Renal cortex interstitium (tissue), 15 donors: ENCODE measurements at places on chromosomes 12 and 14.

DNA sequence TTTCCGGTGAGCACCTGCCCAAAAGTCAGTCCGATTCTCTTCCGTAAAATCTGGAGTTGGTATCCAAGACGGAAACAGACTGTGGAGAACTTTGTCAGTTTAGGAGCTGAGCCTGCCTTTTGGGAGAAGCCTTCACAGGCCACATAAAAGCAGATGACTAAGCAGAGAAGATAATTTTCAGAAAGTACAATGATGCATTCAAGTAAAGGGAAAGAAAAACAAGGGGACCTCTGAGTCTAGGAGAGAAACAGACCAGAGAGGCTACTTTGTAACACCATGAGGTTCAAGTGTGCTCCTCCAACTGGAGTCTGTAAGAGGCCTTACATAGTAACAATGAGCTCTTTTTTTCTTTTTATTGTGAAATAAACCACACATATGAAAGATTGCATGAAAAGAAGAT, 21.1 kb downstream of the TMED8 start:
- DNase-seq = no peak

DNA sequence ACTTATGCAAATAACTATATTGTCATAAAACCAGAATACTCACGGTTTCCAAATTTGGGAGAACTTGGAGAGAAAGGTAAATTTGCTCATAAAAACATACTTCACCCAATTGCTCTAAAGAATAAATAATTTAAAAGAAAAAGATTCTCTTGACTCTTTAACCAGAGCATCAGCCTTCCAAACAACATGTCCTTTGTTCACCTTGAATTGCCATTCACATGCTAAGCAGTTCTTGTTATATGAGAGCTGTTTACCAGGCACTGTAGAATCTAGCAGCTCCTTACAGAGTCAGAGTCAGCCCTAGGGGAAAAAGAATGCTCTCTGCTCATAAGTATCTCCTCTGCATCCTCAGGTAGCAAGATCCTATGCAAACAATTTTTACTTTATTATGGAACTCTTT, 10.2 kb downstream of the SLCO1A2 start:
- DNase-seq = no peak

- no peak for DNase-seq
Observed at GRCh38 chr14:85619851-85620250, 89.9 kb downstream of the FLRT2 start.

DNA sequence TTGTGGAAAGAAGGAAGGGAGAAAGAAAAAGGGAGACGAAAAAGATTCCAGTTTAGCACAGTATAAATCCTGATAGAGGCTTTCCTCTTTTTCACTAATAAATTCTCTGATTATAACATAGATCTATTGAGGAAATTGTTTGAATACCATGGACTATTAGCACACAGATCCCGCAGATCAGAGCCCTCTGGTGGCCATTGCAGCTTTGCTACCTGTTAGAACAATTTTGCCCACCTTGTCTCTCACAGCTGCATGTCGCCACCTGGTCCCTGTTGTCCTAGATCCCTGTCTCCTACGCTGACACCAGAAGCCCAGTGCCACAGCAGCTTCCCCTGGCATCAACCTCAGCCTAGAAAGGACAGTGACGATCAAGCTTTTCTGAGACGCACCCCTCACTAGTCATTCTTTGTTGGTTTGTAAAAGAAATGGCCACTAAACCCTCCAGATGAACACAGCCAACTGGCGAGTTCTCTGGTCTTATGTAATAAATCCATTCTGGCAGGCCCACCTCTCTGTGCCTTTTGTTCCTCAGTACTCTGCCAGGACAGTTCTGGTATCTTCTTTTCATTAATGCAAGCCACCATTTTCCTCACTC, 9.9 kb downstream of the GPHB5 start:
- DNase-seq = no peak

- peak; percentile 53 for DNase-seq
Observed at GRCh38 chr12:64181430-64182291, 40.4 kb downstream of the KICS2 start.

DNA sequence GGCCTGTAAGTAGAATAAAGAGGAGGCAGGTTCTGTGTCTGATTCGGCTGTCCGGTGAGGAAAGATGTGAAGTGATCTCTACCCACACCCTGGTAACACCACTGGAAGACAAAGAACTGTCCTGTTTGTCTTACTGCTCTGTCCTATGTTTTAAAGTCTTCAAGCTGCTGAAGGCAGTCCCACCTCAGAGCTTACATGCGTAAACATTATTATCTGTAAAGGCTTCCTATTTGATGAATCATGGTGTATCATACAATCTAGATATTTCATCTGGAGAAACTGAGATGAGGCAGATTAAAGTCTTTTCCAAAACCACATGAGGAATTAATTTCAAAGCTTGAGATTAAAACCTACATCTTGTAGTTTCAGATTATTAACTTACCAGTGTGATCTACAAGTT, 427.6 kb downstream of the ZFP36L1 start:
- no peak for DNase-seq
